ENCODE measurements at places on chromosomes 2 and 18.

DNA sequence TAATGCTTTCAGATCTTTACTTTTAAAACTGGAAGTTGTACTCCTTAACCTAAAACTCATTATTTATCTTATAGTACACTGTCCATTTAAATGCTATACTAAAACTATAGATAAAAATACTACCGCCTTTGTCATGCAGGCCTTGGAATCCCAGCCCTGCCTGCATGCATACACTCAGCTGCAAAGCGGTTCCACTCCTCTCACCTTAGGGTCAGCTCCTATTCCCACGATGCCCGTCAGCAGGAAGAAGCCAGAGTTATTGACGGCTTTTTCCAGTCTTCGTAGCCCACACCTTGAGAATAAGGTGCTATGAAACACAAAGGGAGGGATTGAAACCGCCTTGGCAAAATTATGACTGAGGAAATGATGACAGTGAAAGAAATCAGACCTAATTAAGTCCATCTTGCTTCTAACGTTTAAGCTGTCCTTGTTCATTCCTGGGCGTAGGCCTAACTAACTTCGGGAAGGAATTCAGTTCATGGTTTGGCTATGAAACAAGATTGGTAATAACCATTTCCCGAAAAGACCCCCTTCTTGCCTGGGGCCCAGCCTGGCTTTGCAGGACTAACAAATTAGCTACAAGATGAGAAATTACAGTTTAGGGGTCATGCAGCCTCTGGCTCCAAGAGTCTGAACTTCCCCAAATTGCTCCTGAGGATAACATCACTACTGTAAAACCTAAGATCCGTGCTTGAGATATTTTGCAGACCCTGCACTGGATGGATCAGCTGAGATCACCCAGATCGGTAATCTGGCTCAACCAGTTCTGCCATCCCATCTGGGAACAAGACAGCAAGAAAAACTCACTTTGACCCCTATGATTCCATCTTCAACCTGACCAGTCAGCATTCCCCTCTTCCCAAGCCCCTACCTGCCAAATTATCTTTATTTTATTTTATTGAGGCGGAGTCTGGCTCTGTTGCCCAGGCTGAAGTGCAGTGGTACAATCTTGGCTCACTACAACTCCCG lies 17.1 kb downstream of the EPB41L5 start:
- no peak for DNase-seq

GRCh38 chr2:172249986-172250385 lies 147.3 kb upstream of the DLX2 start:
- no peak for DNase-seq

GRCh38 chr2:159004849-159005248 lies 36.4 kb downstream of the TANC1 start:
- no peak for DNase-seq

DNA sequence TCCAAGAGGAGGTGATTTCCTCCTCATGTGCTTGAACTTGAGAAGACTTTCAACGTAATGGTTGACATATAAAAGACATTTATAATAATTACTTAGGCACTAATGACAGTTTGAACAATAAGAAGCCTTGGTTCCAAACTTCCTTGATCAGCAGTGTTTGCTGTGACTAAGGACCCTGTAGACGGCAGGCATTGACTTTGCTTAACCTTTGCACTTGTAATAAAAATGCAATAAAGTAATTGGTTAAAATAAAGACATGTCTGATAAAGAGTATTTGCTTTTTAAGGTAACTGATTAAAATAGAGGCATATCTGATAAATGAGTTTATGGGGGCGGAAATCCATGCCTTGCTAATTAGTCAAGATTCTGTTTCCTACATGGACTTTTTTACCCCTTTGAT lies 82.2 kb upstream of the ST8SIA3 start:
- DNase-seq, result no peak
